Stimulated activated CD4-positive, alpha-beta T cell treated with anti-CD3 and anti-CD28 coated beads, Interleukin-2, amount 100 ng/mL, for 24 hours (primary cell): ENCODE measurements at places on chromosomes 2 and 18.

- DNase-seq, result no peak
Measured at GRCh38 chr2:151028691-151029176, 232.9 kb downstream of the RBM43 start.

GRCh38 chr2:98149333-98149697 lies 62.3 kb downstream of the VWA3B start:
- DNase-seq, result no peak

DNA sequence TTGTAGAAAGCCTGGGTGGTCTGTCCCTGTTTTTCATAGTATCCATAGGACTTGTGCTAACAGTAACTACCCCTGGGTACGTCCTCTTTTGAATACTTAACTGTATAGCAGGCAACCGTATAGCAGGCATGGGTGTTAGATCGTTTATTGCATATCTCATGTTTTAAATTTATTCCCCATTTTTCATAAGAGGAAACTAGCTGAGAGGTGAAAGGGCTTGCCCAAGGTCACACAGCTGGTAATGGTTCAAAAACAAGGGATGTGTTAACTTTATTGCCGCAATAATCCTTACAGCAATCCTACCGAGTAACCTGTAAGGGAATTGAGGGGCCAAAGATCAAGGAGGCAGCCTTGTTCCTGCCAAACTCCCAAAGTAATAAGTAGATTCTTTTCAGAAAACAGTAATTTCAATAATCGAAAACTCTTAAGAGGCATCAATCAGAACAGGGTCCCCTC lies 990 bp upstream of the MGAT4A start:
- DNase-seq, result no peak

- no peak for DNase-seq
Measured at GRCh38 chr2:49002750-49003149, 151.6 kb downstream of the FSHR start.
